ENCODE measurements at places on chromosomes 2 and 18.

DNA sequence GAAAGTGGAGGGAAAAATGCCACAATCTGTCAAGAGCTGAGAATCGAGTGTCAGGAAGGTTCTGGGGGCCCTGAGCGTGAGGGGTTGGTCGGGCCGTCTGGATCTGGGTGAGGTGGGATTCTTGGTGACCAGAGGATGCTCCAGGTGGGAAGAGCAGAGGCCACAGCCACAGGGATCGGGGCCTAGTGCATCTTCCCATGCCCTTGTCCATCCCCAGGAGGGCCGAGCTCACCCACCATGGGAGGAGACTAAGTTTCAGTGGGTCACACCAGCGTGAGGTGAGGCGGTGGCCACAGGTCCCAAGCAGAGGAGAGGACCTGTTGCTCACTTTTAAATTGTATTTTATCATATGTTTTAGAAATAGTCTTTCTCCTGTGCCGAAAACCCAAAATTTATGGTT lies 70.0 kb downstream of the TMEM18 start:
- ATAC-seq: no peak

DNA sequence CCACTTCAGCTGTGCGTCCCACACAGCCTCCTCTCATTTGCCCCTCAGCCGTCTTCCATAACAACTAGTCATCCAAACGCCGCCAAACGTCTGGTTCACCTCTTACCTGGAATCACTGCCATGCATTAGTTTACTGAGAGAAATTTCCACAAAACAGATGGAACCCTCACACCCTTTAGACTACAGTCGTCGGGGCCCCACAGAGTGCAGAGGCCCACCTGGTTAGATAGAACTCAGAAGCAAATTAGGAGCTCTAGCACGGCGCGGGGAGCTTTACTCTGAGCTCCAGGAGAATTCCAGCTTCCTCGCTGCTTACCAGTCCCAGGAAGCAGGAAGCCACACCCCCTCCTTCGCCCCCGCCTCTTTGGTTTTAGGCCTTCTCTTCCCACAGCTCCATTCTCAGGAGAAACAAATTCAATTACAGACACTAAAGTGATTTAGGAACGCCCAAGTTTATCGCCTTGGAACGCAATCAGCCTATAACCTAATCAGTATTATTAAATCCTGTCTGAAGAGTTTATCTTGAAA lies 9.4 kb downstream of the RNU2-63P start:
- ATAC-seq: no peak

GRCh38 chr2:30213326-30213725 lies 18.0 kb upstream of the LBH start:
- no peak for ATAC-seq

GRCh38 chr2:215032153-215032552 lies 106.3 kb downstream of the ABCA12 start:
- ATAC-seq: no peak

DNA sequence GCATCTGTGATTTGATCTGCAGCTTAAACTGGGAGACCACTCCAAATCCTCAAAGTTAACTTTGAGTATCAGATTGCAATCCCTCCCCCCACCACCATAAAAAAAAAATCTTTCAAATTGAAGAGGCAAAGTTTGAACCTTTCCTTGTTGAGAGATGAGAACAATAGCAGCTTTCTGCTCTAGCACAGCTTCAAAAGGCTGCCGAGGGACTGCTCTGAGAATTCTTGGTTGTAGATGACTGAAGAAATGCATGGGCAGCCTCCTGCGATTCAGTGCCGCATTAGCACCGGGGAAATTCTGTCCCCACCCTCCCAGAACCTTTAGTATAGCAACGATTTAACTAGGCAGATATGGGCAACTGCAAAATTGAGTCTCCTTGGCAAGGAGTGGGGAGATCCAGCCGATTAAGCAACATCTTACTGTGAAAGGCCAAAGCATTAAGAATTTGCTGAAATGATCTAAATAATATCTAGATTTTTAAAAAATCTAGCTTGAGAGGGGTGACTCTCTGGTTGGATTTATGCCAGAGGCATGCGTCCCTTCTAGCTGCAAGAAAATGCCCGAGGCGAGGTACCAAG lies 3.9 kb upstream of the SP5 start:
- ATAC-seq: no peak

- ATAC-seq: no peak
Observed at GRCh38 chr2:43469713-43470112, 126.1 kb downstream of the THADA start.

GRCh38 chr2:15334644-15335326 lies 226.3 kb downstream of the NBAS start:
- ATAC-seq: no peak

DNA sequence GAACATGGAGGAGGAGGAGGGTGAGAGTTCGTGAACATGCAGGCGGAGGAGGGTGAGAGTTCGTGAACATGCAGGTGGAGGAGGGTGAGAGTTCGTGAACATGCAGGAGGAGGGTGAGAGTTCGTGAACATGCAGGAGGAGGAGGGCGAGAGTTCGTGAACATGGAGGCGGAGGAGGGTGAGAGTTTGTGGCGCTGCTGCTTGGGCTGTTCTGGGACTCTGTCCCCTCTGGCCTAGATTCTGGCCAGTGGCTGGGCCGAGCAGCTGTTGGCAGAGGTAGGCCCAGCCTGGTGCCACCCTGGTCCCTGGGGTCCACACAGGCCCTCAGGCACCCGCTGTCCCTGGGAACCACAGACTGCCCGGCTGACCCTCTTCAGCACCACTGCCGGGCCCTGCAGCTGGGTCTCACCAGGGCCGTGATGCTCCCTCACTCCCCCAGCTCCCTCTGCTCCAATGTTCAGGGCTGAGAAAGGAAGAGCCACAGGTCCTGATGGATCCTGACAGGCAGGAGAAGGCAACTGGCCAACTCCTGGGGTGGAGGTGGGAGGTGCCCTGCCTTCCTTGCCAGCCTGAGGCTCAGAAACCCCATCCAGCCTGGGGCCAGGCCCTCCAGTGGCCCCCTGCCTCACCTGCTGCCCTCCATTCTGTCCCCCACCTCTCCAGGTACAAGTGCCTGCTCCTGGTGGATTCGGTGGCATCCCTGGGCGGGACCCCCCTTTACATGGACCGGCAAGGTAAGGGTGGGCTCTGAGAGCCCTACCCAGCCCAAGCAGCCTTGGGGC lies 3.9 kb downstream of the AGXT start:
- no peak for ATAC-seq

- ATAC-seq: no peak
Observed at GRCh38 chr2:74278694-74279093, 64.5 kb downstream of the SLC4A5 start.

DNA sequence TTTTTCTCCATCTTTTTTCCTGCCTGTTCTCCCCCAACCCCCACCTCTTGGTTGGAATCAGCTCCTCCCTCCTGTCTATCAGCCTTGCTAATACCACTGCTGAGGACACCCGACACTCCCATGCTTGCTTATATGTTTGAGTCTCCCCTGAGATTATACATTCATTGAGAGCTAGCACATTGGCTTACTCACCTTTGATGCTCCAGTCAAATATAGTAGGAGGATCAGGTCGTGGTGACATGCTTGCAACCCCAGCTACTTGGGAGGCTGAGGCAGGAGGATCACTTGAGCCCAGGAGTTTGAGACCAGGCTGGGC lies 91.5 kb upstream of the CCBE1 start:
- no peak for ATAC-seq

DNA sequence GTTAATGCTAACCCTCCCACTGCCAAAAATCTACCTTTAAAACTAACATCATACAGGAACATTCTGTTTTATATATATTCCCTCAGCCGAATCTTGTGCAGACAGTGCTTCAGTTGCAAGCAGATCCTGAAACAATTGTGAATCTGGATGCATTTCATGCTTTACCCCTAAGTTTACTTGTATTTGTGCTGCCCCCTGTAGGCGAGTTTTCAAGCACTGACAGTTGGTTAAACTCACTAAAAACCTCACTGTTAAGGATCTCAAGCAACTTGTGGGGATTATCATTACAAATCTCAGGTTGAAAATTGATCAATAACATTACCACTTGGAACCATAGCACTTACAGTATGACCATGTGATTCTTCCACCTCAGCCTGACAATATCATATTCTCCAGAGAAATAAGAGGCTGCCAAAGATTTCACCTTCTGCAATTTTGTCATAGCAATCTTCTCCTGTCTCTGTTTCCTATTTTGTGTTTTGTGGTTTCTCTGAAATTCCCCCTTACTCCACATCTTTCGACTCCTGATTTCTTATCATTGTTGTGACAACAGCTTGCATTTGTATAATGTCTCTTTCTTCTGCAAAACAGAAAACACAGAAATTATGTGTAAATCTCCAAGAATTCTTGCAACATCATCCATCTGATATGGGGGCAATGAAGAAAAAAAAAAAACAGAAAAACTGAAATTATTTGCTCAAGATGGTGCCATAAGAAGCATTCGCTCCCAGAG lies 354.6 kb upstream of the SETBP1 start:
- ATAC-seq: no peak

GRCh38 chr2:121886059-121886458 lies 130.6 kb downstream of the TSN start:
- no peak for ATAC-seq

- no peak for ATAC-seq
Observed at GRCh38 chr2:216327447-216327935, 44.8 kb downstream of the MARCHF4 start.

- no peak for ATAC-seq
Observed at GRCh38 chr2:112680666-112681101, 34.9 kb downstream of the SLC20A1 start.

- ATAC-seq: no peak
Observed at GRCh38 chr18:77133051-77133834, 660 bp upstream of the MBP start.

DNA sequence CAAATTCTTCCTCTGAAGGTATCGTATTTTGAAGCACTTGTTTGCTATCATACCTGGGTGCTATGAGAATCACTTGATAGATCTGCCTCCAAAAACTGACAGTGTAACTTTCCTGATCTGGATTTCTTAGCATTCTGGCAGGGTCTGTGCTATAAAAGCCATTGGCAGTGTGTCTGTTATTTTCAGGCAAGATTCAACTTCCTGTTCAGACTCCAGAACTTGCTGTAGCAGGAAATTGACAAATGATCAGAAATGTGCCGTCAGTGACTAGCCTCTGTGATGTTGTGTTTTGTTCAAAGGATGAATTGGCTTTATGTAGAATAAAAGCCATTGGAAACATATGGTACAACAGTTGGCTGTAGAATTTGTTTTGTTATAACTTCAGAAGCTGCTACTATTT lies 273.3 kb downstream of the PTPRM start:
- no peak for ATAC-seq

DNA sequence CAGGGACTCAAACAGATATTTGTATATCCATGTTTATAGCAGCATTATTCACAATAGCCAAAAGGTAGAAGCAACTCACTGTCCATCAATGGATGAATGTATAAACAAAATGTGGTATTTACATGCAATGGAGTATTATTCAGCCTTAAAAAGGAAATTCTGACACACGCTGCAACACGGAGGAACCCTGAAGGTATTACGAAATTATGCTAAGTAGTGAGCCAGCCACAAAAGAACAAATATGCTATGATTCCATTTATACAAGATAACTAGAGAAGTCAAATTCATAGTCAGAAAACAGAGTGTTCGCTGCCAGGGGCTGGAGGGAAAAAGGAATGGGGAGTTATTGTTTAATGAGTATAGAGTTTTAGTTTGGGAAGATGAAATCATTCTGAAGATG lies 61.0 kb upstream of the CDKL4 start:
- ATAC-seq: no peak

DNA sequence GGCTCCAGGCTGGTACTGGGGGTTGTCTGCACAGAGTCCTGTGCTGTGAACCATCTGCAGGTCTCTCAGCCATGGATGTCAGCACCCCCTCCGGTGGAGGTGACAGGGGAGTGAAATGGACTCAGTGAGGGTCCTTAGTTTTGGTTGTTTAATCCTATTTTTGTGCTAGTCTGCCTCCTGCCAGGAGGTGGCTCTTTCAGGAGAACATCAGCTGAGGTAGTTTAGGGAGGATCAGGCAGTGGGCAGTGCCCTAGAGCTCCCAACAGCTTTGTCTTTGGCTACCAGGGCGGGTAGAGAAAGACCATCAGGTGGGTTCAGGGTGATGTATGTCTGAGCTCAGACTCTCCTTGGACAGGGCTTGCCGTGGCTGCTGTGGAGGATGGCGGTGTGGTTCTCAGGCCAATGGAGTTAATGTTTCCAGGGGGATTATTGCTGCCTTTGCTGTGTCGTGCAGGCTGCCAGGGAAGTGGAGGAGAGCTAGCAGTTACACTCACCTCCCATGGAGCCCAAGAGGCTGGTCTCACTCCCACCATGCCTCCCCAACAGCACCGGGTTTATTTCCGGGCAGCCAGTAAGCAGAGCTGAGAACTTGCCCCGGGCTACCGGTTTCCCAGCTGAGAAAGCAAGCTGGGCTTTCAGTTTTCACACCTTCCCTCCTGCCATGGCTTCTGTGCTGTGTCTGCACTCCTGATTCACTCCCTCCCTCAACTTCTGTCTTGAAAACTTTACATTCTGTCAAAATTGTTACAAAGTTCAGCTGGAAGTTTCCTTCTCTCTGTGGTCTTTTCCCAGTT lies 563.4 kb downstream of the XIRP2 start:
- no peak for ATAC-seq
